ELR (cell line): ENCODE measurements at places on chromosomes 6 and 20.

- DNase-seq, result no peak
These were observed 41.2 kb upstream of the TPBG start for GRCh38 chr6:82322386-82322785.

DNA sequence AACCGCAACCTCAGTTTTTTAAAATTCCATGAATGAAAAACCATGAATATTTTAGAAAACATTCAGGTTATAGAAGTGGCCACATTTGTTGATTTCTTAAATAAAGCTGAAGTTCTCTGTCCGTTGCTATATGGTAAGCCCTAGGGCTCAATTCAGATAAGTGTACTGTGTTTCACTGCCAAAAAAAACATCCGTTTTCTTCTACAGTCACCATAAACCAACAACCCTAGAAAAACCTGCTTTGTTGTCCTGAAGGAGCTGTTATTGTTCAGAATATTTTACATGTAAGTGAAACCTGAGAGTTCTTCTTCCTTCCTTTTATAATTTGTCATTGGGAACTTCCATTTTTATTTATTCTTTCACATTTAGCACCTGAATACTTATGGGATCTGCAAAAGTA is 274.1 kb downstream of the TFAP2A start:
- no peak for DNase-seq

DNA sequence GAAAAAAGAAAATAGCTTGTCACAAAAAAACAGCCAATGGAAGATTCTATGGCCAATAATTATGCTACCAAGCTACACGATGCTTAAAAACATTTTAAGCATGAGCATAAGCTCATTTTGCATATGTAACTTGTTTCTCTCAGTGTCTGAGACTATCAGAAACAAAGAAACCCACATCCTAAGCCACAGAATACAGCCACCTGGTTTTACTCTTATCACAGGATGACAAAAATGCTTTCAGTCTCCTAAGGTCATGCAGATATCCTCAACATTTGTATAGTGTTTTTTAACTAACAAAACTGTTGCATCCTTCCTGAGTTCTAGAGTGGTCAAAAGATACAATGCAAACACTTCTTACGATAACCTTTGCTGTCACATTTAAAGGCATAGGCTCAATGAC is 172.1 kb upstream of the RUNX2 start:
- no peak for DNase-seq

DNA sequence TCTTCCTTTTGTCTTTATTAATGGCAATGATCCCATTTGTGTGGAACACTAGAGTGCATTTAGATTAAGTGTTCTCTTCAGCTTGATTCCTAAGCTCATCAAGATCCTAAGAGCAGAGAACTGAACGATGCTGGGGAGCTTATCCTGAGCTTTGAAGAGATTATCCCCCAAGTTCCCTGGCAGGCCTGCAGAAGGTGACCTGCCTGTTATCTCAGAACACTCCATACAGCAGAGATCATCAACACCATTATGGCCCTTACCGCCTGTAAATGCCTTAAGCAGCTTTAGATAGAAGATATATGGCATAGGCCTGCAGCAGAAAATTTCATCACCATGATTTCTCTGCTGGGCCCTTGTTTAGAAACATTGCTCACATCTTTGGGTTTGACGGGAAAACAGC is 779.9 kb upstream of the MAP3K7 start:
- no peak for DNase-seq

DNA sequence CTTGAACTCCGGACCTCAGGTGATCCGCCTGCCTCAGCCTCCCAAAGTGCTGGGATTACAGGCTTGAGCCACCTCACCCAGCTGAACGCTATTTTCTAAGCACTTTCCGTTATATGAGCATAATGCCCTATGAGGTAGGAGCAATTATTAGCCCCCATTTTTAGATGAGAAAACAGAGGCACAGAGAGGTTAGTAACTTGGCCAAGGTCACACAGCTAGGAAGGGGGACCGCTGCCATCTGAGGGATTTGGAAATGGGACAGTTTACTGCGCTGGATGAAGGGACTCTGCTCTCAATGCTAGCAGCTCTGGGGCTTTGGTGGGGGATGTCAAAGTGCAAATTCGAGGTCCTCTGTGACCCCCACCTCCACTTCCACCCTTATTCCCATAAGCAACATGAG is 62.5 kb downstream of the BCAS4 start:
- DNase-seq, result no peak
